ENCODE measurements at places on chromosomes 13 and 19.
A peak's percentile ranks its signal among the peaks of the same experiment; 100 is the strongest.

DNA sequence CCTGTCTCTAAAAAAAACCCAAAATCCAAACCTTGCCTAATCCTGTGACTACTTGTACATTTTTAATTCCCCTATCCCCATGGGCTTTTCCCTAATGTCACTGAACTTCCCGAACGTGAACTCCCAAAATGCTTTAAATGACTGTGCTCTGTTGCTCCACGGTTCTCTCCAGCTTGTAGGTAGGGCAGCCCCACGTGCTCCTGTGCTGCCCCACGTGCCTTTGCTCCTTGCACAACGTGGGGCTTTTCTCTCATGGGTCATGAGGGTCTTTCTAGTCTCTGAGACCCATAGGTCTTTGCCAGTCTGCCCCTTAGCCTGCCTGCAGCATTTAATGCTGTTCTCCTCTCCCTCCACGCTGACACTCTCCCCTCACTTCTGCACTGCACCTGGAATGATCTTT, 122.0 kb downstream of the SHISA2 start:
- no peak for DNase-seq

- peak; percentile 30 for DNase-seq
Measured at GRCh38 chr19:49347835-49348234, 12.6 kb downstream of the CD37 start.

- no peak for DNase-seq
Measured at GRCh38 chr19:31981545-31981944, 363.9 kb upstream of the ZNF507 start.

DNA sequence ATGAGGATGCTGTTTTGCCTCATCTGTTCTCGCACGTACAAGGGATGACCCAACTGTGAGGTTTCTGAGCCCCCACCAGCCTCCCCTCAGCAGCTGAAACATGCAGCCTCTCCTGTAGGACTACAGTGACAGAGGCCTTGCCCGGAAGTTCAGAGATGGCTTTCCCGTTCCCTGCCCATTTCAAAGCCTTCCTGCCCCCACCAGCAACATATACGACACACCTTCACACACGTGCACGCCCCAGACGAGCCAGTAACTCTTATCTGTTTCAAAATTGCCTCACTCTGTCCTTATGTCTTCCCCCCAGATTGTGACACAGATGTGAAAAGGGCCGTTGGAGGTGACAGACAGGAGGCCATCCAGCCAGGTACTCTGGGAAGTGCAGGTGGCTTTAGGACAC, 95.8 kb downstream of the RAB20 start:
- no peak for DNase-seq

- DNase-seq: no peak
Measured at GRCh38 chr19:22609630-22610029, 24.5 kb upstream of the ZNF492 start.

GRCh38 chr19:5215431-5215830, 125.2 kb downstream of the PTPRS start:
- no peak for DNase-seq

DNA sequence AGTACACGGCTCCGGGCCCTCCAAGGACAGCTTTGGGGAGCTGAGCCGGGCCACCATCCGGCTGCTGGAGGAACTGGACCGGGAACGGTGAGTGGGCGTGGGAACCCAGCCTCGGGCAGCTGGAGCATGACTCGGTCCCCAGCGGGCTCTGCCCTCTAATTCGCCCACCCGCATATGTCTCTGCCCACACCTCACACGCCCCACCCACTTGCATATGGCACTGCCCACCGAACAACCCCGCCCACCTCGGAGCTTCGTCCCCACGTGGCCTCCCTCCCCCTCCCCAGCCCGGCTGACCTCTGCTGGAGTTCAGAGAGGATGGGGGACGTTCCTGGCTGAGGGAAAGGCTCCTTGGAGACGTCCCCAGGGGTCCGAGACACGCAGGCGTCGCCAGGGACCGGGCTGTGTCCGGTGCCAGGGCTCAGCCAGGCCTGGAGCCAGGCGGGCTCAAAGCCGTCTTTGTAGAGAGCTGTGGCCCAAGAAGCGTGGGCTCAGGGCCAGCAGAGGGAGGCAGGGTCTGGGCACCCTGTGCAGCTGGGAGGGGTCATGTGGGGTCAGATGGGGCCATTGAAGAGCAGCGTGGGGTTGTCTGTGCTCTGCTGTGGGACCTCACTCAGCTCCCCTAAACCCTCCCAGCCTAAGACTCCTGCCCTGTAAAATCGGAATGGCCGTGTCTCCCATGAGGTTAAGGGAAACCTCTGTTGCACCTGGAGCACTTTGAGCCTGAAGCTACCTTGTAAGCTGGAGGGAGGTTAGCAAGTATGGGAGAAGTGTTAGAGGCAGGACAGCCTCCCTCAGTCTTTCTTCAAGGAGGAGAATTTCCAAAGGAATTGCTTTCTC, 3.8 kb downstream of the APC2 start:
- DNase-seq: no peak
